Cardiac muscle cell (in vitro differentiated cells and primary cell): ENCODE measurements at places on chromosomes 4 and X. TPM values are rescaled to one million over a fixed set of nuclear protein-coding genes. Genes with fewer than 3 reads are reported as not detected.

TCP11X2 gene
- total RNA-seq: 0.24 TPM in 1 of 2 replicates, not detected in the other

TMEM144 gene
- 7.8 and 11.6 TPM in 2 replicates for total RNA-seq

TAB3 gene
- 22.3 and 32.3 TPM in 2 replicates for total RNA-seq

ARAP2 gene
- total RNA-seq: 2.6 and 3.9 TPM in 2 replicates

DUSP9 gene
- total RNA-seq: 5.4 and 8.7 TPM in 2 replicates

UGT2B11 gene
- not detected in 2 replicates for total RNA-seq

TMEM165 gene
- total RNA-seq: 107 and 124 TPM in 2 replicates

MAGEB10 gene
- not detected in 2 replicates for total RNA-seq

CXCL6 gene
- not detected in 2 replicates for total RNA-seq

GRCh38 chrX:143648705-143649104 lies 12.8 kb upstream of the SLITRK4 start:
- DNase-seq: peak; percentile 27

DNA sequence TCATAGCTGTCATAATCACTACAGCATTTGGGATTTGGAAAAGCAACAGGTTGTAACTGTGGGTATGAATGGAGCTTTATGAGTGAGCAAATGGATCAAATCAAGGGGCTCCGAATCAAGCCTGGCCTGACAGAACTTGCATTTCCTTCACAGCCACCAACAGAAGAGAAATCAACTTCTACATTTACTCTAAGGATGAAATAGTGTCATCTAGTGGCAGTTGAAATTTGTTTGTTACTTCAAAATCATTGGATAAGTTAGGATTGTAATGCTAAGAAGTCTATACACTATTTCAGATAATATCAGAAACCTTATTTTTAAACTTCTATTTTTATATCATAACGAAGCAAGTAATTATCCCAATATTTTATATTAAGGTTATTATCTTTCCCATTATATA lies 10.7 kb upstream of the WDR17 start:
- no peak for DNase-seq

GRCh38 chrX:135436456-135436855 lies 14.7 kb downstream of the SMIM10L2A start:
- DNase-seq: no peak

DNA sequence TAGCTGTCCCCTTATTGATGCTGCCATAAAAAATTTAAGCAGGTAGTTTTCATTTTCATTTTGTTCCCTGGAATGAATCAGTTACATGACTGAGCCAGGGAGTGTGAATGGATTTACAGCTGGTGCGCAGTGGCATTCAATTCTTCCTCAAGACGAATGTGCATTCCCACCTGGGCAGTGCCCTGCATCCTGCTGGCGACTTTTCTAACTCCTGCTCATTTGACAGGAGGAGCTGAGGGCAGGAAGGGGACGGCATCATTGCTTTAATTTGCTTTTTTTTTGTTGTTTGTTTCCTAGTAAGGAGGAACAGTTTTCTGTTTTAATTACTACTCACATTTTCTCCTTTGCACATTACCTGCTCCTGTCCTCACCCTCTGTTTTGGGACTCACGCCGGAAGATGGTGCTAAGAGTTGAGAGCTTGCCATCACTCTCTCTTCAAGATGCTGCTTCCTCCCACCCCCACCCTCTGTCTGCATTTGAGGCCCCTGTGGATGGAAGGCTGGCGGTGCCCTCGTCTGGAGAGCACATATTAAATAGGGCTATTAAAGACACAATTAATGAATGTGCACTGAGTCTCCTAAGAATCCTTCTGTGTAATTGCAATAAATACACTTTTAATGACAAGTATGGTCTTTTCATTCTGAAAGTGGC lies 35.8 kb downstream of the PSAPL1 start:
- DNase-seq: no peak

DNA sequence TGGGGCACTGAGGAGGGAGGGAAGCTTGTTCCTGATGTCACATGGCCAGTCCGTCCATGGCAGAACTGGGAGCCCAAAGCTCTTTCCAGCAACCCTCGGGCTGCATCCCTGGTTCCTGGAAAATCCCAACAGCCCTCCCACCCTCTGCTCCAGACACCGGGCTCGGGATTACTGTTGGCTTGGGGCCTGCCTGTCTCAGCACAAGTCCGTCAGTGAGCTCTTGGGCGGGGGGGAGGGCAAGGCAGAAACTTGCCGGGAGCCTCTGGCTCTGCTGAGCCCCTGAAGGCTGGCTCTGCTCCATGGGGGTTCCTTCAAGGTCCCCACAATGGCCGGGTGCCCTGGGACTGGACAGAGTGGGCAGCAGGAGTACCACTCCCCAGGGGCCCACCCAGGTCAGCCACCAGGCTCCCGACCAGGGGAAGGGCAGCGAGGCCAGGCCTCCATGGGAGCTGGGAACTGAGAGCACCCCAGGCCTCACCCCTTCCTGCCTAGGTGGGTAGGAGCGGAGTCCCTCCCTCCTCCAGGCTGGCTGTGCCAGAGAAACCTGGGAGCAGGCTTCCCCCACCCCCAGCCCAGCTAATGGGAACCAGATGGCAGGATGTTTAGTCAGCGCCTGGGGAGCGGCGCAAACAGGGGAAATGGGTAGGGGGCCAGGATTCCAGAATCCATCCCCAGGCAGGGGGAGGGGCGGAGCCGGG lies 6.4 kb upstream of the HAUS7 start:
- peak; percentile 71 for DNase-seq

DNA sequence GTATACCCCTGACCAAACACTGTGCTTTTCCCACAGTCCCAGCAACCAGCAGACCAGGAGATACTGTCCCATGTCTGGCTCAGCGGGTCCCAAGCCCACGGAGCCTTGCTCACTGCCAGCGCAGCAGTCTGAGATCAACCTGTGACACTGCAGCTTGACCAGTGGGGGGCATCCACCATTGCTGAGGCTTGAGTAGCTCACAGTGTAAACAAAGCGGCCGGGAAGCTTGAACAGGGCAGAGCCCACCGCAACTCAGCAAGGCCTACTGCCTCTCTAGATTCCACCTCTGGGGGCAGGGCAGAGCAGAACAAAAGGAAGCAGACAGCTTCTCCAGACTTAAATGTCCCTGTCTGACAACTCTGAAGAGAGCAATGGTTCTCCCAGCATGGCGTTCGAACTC lies 58.1 kb downstream of the SLC10A6 start:
- no peak for DNase-seq

DNA sequence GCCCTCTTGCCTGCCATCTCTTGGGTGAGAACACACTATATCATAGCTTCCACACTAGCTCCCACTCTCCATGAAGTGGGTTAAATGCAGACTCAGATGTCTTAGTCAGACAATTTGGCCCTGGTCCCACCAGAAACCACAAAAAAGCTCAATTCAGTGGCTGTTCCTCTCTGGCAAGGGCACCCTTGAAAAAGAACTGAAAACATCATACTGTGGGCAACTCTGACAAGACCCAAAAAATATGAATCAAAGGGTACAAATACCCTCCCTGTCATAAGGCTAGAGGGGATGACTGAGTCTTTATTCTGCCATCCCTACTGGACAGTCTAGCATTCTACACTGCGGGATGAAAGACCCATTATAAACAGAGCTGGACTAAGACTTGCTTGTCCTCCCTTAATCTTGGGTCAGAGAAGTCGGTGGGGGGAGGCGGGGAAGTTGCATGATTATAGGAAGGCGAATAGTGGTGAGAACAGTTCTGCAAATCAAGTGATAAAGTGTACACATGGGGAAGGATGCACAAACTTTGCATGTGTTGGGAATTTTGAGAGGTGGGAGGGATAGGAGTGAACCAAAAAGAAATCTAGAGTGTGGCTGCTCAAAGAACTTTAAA lies 172.1 kb downstream of the OPHN1 start:
- no peak for DNase-seq

DNA sequence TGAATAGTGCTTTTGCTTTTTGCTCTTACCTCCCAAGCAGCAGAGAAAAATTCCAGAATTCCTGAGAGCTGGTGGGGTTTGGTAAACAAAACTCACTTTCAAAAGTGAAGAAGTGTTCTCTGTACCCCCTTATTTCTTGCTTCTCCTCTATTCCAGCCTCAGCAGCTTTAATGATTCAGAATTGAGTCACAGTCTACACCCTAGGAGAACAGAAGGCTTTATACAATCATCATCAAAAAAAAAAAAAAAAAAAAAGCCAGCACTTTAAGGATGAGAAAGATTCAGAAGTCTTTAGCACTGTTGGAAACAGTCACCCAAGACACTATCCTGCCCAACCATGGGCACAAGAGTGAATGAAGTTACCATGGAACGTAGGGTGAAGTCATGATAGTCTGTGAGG lies 1583.1 kb upstream of the PCDH10 start:
- DNase-seq: no peak

GRCh38 chr4:8534129-8534528 lies 46.1 kb upstream of the GPR78 start:
- peak; percentile 8 for DNase-seq

DNA sequence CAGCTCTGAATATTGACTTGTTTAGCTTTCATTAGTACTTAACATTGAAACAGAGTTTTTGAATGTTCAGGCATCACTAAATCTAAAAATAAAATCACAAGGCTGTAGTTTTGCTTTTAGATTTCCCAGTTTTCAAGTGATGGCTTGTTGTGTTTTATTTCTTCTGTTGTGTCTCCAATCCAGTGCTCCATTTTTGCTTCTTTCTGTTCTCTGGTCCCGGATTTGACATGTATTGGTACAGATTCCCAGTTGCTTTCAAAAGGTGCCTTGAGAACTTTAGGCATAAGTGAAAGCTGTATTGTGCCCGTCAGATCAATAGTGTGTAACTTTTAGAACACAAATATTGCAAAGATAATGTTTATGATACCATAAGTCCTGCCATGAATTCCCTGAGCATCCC lies 53.2 kb downstream of the ARHGAP10 start:
- no peak for DNase-seq

GRCh38 chr4:150123796-150124677 lies 45.8 kb downstream of the DCLK2 start:
- no peak for DNase-seq

DNA sequence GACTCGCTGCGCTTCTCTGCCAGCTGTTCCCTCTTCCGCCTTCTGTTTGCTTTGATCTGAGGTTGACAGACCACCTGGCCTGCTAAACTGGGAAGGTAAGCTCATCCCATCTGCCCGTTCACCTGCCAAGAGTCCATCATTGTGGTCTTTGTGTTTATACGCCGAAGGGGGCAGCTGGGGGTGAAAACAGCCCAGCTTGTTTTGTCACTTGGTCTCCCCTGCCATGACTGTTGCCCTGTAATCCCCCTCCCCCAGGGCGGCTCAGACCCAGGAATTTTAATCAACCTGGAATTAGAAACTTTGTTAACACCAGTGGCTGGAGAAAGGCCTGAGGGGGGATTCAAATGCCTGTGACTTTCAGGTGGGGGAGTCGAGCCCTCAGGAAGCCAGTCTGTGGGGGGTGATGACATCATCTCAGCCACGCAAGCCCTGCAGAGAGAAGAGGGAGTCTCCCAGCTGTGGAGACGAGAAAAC lies 333.3 kb downstream of the BCOR start:
- no peak for DNase-seq

DNA sequence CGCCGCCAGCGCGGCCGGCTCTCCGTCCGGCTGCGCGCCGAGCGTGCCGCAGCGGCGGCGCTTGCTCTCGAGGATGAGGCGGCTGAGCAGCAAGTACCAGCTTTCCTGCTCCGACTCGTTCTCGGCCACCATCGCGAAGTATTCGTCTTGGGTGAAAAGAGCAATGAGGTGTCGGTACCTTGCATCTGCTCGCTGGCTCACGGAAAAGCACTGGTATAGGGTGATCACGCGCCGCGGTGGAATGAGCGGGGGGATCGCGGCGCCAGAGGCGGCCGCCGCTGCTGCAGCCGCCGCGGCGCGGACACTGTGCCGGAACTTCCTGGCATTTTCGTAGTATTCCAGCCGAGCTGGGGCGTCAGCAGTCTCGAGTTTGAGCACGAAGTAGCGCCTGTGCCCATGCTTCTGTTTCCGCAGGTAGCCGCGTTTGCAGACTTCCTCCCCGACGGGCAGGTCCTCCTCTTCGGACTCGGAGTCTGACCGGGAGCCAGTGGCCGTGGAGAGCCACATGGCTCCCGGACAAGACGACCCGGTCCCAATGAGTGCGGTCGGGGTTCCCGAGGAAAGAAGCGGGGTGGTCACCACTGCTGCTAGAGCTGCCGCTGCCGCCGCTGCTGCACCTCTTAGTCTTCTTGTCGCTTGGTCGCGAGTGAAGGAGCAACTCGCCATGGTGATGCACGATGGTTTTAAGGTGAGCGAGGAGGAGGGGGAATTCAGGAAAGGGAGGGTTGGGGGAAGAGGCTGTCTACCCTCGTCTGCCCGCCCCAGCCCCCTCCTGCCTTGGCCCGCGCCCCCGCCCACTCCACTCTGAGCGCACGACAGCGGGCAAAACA lies 469 bp downstream of the IRS4 start:
- DNase-seq: peak; percentile 36

GRCh38 chrX:38578167-38578566 lies 16.8 kb downstream of the TSPAN7 start:
- no peak for DNase-seq

DNA sequence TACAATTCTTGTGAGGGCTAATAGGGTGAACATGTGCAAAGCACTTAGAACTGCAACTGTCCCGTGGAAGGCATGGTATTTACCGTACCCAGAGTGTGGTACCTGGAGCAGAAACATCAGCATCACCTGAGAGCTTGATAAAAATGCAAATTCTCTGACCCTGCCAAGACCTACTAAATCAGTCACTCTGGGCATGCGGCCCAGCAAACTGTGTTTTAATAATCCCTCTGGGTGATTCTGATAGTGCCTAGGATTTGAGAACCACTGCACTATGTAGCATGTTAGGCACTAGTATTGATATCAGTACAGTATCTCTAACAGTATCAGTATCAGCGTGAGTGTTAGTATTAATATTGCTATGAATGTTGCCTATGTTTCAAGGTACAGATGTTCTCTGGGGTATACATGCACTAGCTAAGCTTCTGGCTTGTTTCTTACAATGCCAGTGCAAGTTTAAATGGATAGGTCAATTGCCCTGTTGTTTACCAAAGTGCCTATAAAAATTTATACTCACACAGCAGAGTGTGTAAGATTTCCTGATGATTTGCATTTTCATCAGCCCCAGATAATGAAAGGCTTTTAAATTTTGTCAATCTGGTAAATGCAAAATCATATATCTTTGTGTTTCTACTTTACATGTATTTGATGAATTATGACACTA lies 354.0 kb downstream of the HS3ST1 start:
- no peak for DNase-seq

- peak; percentile 71 for DNase-seq
Measured at GRCh38 chrX:11770320-11770719, 12.3 kb downstream of the MSL3 start.

GRCh38 chrX:71859637-71860036 lies 51.0 kb upstream of the NHSL2 start:
- peak; percentile 63 for DNase-seq
